NCI-H146 (cell line): ENCODE measurements at places on chromosomes 3 and 15.

- DNase-seq = no peak
Measured at GRCh38 chr3:69539134-69539533, 153.2 kb upstream of the FRMD4B start.

DNA sequence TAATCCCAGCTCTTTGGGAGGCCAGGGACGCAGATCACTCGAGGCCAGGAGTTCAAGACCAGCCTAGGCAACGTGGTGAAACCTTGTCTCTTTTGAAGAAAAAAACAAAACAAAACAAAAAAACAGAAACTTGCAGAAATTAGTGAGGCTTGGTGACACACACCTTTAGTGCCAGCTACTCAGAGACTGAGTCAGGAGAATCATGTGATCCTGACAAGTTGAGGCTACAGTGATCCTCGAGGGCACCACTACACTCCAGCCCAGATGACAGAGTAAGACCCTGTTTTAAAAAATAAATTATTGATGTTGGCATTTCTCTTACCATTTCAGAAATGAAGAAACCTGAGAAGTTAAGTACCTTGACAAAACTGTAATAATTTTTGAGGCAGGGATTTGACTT, 44.6 kb upstream of the CCNB2 start:
- DNase-seq = no peak

GRCh38 chr15:46365572-46365971, 730.7 kb downstream of the SQOR start:
- DNase-seq = no peak

DNA sequence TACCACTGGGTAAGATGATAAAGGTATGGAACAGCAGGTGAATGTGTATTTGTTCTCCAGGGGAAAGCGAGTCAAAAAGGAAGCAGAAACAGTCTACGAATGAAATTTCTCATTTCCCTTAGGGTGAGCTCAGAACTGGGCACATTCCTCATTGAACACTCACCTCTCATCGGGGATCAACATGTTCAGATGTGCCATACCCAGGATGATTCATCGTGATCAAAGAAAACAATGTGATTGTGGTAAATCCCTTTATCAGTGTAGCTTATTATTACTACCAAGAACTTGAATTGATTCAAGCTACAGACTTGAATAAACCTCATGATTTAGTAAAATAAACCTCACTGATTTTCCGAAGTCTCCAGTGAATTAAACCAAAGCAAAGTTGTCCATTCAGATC, 72.1 kb downstream of the GJD2 start:
- no peak for DNase-seq

DNA sequence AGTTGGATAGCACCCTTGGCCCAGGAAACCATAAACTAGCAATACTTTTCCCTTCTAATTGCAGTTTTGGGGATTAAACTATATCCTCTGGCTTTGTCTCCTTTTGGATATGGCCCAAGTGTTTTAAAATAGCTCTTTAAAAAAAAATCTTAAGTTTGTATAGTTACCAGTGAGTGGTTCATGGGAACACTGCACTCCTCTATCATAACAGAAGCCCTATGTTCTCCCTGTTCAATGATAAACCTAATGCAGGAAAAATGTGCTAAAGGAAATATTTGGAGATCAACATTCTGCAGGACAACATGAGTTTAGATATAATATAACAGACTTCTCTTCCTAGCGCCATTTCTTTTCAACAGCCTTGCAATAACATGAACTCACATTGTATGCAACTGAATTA, 13.1 kb downstream of the MRPL47 start:
- DNase-seq = no peak

GRCh38 chr3:3801494-3801841, 2.2 kb downstream of the LRRN1 start:
- DNase-seq = no peak

DNA sequence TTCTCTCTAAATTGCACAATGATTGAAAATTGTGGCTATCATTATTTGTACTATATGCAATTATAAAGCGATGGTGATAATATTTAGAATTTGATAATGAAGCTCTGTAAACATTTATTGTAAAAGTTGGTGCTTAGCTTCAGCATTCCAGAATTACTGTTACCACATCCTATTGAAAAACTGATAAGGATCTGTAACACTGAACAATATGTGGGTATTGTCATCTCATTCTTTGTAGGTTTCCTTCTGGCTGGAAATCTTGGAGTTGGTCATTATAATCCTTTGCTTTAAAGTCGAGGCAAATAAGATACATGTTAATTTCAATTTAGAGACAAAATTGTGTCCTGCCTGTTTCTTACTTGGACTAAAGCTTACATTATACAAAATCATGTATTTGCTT, 323.4 kb upstream of the GOLIM4 start:
- no peak for DNase-seq

DNA sequence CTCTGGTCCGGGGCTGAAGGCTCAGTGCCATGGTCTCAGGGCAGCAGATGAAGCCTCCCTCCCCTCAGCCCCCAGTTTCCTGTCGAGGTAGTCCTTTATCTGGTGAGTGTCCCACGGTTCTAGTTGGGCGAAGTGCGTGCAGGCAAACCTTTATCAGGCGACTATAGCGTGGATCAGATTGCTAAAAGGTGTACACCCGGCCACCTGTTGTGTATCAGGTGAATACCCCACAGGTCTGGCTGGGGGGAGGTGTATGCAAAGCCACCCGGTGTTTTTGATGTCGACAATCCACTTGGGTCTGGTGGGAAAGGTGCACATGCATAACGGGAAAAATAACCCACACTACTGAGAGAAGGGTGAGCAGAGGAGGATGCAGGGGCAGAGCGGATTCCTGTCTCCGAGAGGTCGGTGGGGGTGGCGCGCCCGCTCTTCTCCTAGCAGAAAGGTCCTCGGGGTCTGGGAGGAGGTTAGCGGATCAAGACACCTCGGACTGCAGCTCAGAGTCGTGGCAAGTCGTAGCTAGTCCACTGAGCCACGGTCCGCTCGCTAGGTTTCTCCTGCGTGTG, 507 bp downstream of the SLC12A6 start:
- peak; percentile 43 for DNase-seq

DNA sequence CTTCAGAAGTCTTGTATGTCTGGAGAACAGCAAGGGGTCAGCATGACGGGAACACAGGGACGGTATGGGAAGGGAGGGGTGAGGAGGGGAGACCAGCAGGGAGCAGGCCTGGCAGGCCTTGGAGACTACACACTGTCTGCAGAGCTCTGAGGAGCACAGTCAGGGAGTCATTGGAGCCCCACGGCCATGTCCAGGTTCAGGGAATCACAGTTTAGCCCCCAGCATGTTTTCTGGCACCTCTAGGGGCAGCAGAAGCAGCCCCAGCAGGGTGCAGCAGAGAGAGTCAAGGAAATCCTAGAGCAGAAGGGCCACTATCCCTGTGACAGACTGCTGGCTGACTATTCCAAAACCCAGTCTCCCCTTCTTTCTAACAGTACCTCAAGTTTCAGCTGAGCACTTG, 3.2 kb downstream of the LAMP3 start:
- no peak for DNase-seq

DNA sequence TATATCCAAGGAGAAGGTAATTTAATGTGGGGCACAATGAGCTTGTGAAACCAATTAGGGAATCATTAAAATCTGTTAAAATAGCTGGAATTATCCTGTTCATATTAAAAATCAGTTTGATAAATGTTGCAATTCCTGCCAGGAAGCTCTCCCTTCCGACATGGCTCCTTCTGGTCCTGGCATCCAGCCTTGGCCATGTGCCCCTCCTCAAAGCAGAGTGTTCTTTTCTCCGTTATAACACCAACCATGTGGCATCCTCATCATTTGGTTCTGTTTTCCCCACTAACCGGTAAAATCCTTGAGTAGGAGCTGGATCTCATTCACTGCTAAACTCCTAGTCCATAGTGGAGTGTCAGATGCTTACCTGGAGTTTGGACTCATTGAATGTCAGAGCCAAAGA, 127.2 kb downstream of the ARNT2 start:
- no peak for DNase-seq

- DNase-seq = peak; percentile 77
Measured at GRCh38 chr3:158727206-158728060, 4.8 kb downstream of the RARRES1 start.

DNA sequence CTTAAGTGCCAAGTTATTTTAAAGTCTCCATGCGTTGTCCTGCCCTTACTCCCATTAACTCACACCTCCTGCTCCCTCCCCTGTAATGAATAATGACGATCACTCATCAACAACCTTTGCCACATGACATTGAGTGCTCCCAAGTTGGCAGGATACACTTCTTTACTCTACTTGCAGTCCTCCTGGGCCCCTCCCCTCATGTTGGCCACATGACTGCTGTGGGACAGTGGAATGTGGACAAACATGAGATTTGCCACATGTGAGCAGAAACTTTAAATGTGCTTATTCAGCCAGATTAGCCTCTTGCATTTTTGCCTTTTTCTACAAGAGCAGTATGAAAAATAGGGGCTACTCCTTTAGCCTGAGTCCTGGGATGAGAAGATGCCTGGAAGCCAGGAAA, 167.9 kb downstream of the DCLK3 start:
- DNase-seq = no peak

- no peak for DNase-seq
Measured at GRCh38 chr15:52695154-52695553, 16.0 kb upstream of the ATOSA start.

DNA sequence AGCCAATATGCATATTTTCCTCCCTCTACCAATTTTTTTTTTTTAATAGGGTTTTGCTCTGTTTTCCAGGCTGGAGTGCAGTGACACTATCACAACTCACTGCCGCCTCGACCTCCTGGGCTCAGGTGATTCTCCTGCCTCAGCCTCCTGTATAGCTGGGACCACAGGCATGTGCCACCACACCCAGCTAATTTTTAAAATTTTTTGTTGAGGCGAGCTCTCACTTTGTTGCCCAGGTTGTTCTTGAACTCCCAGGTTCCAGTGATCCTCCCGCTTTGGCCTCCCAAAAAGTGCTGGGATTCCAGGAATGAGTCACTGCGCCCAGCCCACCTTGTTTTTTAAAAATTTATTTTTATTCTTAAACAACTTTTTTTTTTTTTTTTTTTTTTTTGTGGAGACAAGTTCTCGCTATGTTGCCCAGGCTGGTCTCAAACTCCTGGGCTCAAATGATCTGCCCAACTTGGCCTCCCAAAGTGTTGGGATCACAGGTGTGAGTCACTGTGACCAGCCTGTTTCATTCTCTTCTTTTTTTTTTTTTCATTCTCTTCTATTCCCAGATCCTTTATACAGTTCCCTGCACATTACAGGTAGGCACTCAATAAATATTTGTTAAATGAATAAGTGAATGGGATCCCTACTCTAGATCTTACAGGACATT, 40.5 kb upstream of the PIK3CB start:
- DNase-seq = no peak

DNA sequence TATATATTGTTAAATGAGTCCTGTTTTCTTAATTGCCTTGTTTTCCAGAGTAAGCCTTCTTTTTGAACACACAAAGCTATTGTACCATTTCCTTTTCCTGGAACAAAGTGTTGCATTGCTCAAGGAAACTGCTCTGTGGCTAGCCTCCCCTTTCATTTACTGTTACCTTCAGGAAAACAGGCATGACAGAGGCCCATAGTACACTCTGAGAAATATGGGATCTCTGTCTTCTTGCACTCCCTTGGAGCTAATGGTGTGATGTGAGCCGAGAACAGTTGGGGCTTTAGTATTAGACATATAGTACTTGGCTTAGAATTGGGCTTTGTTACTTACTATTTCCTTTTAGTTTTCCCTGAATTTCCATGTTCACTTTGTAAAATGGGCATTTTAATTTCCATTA, 193.7 kb downstream of the GHSR start:
- DNase-seq = no peak

DNA sequence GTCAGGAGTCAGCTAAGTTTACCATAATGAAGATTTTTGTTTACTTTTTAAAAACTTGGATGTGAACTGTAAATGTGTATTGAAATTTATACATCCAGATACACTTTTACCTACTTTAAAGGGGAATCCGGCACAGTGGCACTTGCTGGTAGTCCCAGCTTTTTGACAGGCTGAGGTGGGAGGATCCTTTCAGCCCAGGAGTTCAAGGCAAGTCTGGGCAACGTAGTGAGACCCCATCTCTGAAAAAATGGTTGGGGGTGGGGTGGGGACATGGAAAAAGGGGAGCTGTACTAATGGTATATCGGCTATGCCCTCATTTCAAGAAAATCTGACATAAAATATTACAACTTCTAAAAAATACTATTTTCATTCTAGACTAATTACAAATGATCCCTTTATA, 95.8 kb upstream of the CGNL1 start:
- no peak for DNase-seq

DNA sequence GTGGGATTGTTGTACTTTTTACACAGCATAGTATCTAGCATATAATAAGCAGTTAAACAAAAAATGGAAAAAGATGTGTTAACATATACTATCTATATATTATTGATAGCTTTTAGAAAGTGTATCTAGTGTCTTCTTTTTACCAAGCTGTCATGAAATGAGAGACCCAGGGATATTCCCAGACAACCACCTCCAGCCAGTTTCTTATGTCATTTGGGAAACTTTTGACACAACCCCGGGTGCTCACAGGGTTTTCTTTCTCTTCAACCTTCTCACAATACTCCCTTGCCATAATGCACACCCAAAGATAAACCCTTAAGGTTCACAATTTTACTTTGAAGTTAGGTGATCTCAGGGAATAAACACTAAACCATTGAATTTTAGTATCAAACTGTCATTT, 4.8 kb upstream of the PLA1A start:
- no peak for DNase-seq

DNA sequence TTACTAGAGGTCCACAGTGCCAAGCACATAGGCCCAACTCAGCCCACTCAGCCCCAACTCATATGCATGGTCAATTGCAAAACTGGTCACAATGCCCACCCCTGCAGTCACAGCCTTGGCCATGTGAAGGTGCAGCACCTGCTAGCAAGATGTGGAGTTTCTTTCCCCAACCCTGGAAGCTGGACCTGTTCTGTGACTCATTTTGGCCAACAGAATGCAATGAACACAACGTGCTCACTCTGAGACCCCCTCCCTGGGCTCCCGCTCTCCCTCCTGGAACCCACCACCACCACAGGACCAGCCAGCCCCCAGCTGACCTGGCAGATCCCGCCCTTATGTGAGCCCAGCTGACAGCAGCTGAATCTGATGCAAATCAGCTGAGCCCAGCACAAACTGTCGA, 34.4 kb downstream of the ALDH1L1 start:
- no peak for DNase-seq

DNA sequence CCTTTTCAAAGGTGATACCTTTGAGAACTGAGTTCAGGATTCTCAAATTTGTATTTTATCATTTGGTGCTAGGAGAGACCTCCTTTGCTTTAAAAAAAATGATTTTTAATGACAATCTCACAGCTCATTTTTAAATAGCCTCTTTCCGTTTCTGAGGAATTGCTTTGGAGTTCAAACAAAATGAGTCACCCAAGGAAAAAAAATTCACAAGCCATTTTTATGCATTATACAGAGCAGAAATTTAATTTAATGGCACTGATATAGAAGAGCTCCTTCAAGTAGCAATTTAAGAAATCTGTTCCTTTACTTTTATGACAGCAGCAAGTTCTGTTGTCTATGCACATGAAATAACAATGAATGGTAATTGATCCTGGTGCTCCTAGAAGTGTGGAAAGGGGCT, 337.9 kb upstream of the KCNMB2 start:
- no peak for DNase-seq
